ENCODE measurements at places on chromosomes 7 and 10. TPM values are rescaled to one million over a fixed set of nuclear protein-coding genes. Genes with fewer than 3 reads are reported as not detected.

DNA sequence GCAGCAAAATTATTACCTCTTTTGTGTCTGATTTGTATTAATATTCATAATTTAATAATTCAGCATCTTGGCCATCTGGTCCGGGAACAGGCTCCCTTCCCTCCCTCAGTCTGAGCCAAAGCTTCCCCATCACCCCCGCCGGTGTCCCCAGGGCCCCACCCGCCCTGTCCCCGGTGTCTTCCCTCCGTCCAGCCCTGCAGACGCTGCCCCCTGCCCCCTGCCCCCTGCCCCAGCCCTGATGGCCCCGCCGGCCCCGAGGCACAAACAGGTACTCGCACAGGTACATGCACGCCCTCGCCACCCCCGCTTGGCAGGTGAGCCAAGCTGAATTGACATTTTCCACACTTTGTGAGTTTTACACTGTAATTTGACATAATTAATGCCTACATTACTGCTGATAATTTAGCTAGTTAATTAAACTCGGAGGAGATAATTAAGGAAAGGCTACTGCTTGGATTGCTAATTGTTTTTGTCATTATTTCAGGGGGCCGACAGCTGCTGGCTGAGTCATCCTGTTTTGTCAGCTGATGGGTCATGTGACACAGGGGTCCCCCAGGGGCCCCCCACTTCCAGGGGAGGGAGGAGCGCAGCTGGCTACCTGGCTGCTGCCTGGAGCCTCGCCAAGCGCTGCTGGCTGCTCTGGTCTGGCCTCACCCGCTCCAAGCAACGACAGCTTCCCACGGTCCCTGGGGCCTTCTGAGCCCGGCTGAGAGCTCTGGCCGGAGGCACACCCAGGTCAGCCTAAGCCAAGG, 36.6 kb downstream of the MICALL2 start:
- no peak overlapping the region for H3K4me3 ChIP-seq
- no peaks in the 10 kb centered on the region for H3K36me3 ChIP-seq
- peaks cover 13% of the 10 kb centered on the region for H3K4me1 ChIP-seq
- H3K27ac ChIP-seq, result no peak overlapping the region
- peaks cover 22% of the 10 kb centered on the region for H3K27me3 ChIP-seq

GRCh38 chr7:155181768-155182167, 111.6 kb downstream of the HTR5A start:
- peaks cover 12% of the 10 kb centered on the region for H3K27me3 ChIP-seq
- no peaks in the 10 kb centered on the region for H3K4me1 ChIP-seq
- H3K36me3 ChIP-seq, result peaks cover 12% of the 10 kb centered on the region

DNA sequence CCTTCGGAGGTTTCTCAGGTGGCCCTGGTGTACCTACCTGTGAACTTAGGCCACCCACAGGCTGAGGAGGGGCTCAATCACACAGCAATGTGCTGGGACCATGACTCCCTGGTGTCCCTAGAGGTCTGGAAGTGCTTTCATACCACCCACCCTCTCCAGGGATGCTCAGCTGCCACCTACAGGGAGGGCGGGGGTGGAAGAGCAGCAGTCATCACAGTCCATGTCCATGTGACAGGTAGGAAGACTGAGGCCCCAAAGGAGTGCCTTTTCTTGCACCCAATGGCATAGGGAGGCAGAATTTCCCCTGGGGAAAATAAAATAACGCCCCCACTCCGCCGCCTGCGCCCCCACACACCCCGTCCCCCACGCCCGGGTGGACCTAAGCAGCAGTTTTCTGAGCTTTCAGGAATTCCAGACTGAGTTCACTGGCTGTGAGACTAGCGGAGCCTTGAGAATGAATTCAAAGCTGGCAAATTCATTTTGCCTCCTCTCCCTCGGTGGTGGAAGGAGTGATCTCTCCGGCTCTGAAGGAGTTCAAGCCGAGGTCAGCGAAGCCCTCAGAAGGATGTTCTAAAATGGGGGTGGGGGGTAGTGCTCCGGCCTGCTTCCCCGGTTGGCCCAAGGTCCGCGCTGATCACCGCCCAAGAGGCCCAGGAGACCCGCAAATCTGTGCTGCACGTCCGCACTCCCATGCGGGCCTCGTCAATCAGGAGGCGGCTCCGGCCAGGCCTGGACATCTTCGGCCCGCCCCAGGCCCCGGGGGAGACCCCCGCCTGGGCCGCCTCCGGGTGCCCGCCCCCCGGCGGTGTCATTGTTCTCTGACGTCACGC, 2.1 kb upstream of the ZMIZ1 start:
- peak overlapping the region; percentile 64 for H3K4me3 ChIP-seq
- peaks cover 9% of the 10 kb centered on the region for H3K27me3 ChIP-seq
- H3K4me1 ChIP-seq, result peaks cover 58% of the 10 kb centered on the region
- H3K27ac ChIP-seq, result no peak overlapping the region

- peaks cover 8% of the 10 kb centered on the region for H3K36me3 ChIP-seq
- H3K27me3 ChIP-seq, result no peaks in the 10 kb centered on the region
- H3K27ac ChIP-seq, result peak overlapping the region; percentile 98
- peaks cover 79% of the 10 kb centered on the region for H3K4me1 ChIP-seq
- DNase-seq, result peak; percentile 73
- H3K4me3 ChIP-seq, result peak overlapping the region; percentile 71
Observed at GRCh38 chr10:72320676-72321247, 34.0 kb downstream of the DNAJB12 start.

DNA sequence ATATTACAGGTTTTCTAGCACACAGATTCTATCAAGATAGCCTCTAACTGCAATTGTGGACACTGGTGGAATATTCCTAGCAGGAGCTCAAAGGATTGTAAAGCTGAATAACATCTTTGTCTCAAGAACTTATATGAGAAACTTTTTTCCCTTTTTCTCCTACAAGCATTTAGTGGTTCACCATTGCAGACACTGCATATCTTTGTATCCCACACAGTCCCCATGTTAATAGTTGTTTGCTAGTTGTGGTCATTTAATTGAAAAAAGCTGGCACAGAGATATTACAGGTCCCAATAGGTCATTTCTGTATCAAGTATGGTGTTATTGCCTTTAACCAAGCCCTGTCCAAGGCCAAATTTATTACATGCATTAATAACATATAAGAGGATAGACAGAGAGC, 226.2 kb upstream of the TCF7L2 start:
- H3K27ac ChIP-seq, result no peak overlapping the region
- no peaks in the 10 kb centered on the region for H3K27me3 ChIP-seq
- no peaks in the 10 kb centered on the region for H3K4me1 ChIP-seq
- no peak for DNase-seq
- no peak overlapping the region for H3K4me3 ChIP-seq

DNA sequence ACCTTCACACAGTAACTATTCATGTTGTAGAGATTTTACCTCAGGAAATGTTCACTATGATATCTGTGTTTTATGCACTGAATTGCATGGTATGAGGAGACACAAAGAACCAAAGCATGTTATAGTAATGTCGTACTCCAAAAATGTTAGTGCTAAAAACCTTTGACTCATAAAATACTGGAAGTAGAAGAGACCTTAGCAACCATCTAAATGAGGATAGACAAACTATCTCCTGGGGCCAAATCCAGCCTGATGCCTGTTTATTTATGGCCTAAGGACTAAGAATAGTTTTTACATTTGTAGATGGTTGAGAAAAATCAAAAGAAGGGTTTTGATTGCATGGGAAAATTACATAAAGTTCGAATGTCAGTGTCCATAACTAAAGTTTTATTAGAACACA, 535.1 kb downstream of the INHBA start:
- H3K4me3 ChIP-seq, result no peak overlapping the region
- DNase-seq, result no peak
- H3K27me3 ChIP-seq, result no peaks in the 10 kb centered on the region
- no peaks in the 10 kb centered on the region for H3K4me1 ChIP-seq
- H3K36me3 ChIP-seq, result no peaks in the 10 kb centered on the region

- H3K4me3 ChIP-seq, result no peak overlapping the region
- H3K27ac ChIP-seq, result no peak overlapping the region
- H3K36me3 ChIP-seq, result peaks cover 57% of the 10 kb centered on the region
Observed at GRCh38 chr7:73509463-73509862, 12.6 kb downstream of the BAZ1B start.

- H3K4me1 ChIP-seq, result no peaks in the 10 kb centered on the region
- H3K27me3 ChIP-seq, result no peaks in the 10 kb centered on the region
- no peak for DNase-seq
- H3K36me3 ChIP-seq, result no peaks in the 10 kb centered on the region
- no peak overlapping the region for H3K4me3 ChIP-seq
- H3K27ac ChIP-seq, result no peak overlapping the region
Observed at GRCh38 chr7:40753455-40753854, 618.6 kb downstream of the SUGCT start.

DNA sequence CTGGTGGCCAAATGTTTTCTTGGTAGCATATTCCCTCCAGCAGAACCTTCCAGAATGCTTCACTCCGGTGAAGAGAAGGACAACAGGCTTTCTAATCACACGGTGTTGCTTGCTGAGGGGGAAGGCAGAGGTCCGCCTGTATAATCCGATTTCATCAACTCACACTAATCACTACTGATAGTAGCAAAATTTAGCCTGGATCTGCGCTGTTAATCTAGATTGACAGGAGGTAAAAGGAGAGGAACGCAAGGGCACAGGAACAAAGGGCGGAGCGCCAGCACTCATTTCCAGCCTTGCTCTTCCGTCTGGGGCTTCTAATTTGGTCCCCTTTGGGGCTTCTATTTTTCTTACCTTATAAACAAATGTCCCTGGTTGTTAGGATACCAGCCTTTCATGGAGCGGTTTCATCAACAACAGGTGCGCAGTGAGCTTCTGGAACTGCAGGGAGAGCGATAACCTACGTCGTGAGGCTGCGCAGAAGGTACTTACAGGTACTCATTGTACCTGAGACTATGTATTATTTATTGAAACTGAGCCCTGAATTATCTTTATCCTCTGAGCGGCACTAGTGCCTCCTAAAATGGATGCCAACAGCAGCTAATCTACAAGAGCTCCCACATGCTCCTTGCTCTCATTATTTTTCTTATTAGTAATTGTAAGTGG, 150.6 kb downstream of the CACNB2 start:
- H3K27me3 ChIP-seq, result no peaks in the 10 kb centered on the region
- H3K4me1 ChIP-seq, result no peaks in the 10 kb centered on the region

HOXA5 gene
- not detected for total RNA-seq

NPS gene
- not detected for total RNA-seq

KCND2 gene
- total RNA-seq, result not detected
